NCI-H2171 (cell line): ENCODE measurements at places on chromosomes 3 and 15.

GRCh38 chr3:27990837-27991236, 250.6 kb upstream of the CMC1 start:
- DNase-seq = no peak

- no peak for DNase-seq
These were observed 26.2 kb downstream of the AAGAB start for GRCh38 chr15:67228286-67228685.

DNA sequence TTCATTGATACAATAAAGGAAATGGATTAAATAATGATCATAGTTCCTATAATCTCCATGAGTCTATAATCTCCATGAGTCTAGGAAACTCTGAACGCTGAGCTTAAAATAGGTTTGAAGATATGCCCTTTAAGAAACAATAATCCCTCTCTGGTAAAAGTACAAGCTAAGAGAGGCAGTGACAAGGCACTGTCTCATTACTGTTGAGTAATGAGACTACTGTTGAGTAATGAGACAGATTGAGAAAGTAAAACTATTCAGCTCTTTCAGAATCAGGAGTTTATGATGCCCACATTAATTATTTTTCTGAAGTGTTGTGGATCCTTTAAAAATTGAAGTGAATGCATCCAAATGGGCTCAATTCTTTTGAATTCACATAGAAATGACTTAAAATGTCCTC, 235.5 kb upstream of the THRB start:
- DNase-seq = no peak

DNA sequence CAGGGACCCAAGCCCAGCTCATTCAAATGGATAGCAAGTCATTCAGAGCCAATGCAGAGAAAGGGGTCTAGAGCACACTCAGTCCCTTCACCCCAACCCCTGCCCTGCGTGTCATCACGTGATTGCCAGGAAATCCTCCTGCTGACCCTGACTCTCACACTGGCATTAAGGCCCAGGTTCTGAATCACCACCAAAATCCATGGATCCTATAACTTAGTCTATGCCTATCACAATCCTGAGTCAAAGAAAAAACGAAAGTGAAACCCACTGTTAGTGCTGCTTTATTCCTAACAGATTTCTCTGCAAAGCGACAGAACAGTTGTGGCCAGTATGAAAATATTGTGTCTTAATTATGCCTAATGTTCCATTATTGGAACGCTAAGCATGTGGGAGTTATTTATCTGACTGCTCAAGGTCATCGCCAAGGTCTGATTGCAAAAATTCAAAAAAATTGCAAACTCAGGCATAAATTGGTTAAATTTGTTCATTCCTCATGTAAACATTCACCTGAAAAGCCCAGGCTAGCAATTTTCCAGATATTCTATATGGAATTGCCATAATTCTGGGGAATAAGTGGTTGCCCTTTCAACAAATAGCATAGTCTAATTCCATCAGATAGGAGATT, 108.7 kb upstream of the EIF1B start:
- no peak for DNase-seq

DNA sequence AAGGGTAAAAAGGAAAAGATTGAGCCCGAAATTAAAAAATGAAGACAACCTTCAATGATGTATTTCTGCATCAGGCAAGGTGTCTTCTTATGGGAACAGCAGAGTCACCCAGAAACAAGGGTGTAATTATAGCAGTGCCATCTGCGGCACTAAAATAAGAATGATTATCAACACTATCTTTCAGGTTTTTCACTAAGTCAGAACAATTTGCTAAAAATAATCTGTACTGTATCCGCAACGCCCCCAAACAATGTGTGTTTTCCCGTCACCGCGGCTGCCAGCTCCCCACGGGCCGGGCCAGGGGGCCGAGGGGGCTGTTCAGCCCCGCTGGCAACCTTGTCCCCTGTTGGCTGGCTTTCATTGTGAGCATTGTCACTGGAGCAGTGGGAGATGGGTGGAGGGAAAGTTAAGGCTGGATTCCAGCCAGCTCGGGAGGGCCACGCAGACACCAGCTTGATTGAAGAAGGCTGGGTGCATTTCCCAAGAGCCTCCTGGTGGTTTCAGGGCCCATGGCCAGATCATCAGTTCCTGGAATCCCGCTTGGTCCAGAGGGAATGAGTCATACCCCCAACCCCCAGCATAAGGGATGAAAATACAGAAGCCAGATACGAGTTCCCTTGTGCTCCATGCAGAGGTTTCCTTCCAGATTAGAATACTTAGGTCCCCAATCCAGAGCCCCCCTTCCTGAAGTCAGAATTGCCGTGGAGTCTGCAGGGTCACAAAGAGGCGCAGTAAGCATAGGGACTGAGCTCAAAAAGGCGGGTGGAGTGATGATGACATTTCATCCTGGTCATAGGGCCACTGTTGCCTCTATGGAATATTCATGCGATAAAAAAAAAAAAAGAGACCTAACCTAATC, 90.2 kb upstream of the KLF13 start:
- DNase-seq = peak; percentile 82
